ENCODE measurements at places on chromosomes 12 and 14.

DNA sequence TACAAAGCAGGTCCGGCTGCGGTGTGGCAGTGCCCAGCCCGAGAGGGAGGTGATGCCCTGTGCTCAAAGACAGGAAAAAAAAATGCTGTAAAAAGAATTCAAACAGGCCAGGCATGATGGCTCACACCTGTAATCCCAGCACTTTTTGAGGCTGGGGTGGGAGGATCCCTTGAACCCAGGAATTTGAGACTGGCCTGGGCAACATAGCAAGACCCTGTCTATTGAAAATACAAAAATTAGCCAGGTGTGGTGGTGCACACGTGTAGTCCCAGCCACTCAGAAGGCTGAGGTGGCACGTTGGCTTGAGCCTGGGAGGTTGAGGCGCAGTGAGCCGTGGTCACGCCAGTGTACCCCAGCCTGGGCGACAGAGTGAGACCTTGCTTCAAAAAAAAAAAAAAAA is 26.4 kb downstream of the DNAH10 start:
- DNase-seq = no peak

- DNase-seq = no peak
Observed at GRCh38 chr12:101769865-101770264, 30.6 kb upstream of the SYCP3 start.

GRCh38 chr12:132411457-132411856 is 78.5 kb upstream of the FBRSL1 start:
- no peak for DNase-seq

DNA sequence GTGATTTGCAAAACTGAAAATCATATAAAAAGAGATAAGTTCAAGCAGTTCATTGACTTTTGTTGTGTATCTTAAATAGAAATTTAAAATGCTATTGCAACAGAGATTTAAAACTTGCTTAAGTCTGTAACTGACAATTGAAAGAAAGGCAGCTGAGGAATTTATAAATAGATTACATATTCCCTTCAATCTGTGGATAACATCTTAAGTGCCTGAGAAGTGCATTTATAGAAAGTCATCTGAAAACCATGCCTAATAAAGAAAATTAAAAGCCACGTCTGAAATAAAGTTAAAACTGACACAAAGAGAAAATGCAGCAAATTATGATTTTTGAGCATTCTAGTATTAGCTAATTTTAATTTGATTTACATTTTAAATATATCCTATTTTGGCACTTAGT is 479.8 kb downstream of the MDGA2 start:
- no peak for DNase-seq

All from NCI-H1105 (cell line).